ENCODE measurements at places on chromosomes 4 and X. TPM values are rescaled to one million over a fixed set of nuclear protein-coding genes. Genes with fewer than 3 reads are reported as not detected.

Gene DIAPH2
- 22.1 TPM for total RNA-seq

Gene C4orf51
- total RNA-seq = not detected

Gene PPM1K
- total RNA-seq = 14.6 TPM

Gene GPC4
- under 0.01 TPM for total RNA-seq

Gene YIPF6
- 25.2 TPM for total RNA-seq

Gene FOXR2
- not detected for total RNA-seq

Gene LIMCH1
- 7.5 TPM for total RNA-seq

Gene RIBC1
- 0.30 TPM for total RNA-seq

Gene GLUD2
- total RNA-seq = 1.9 TPM

Gene F8A2
- total RNA-seq = not detected

Gene CC2D2A
- total RNA-seq = 3.9 TPM

Gene POLN
- total RNA-seq = 4.1 TPM
